ENCODE measurements at places on chromosomes 4 and X.

- DNase-seq: no peak
These were observed 22.2 kb downstream of the TRIM61 start for GRCh38 chr4:164955107-164955805.

DNA sequence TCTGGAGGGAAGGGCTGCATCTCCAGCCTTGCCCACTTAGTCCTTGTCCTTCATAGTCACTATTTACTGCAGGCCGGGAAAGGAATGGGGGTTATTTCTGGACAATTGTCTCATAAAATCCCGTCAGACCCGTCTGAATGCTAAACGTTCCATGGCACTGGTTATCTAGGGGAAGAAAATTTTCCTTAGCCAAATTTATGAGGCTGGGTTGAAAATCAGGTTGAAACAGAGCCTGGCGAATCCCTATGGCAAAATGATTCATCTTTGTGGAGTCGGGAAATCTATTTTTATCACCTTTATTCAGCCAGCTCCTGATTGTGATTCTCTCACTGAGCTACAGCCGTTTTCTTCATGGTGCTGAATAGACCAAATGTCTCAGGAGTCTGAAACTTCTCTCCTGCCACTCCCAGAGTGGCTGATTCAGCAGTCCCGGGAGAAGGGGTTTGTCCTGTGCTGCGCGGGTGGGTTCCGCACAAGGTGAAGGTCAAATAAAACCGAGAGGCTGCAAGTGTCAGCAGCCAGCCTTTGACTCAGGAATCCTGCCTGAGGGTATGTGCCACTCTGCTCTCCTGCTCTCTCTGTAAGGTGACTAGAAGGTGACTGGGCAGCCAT lies 1.0 kb downstream of the LIMCH1 start:
- DNase-seq: no peak

- DNase-seq: no peak
These were observed 15.3 kb downstream of the MRPL1 start for GRCh38 chr4:77877771-77878565.

- DNase-seq: no peak
These were observed 84.7 kb downstream of the RAP1GDS1 start for GRCh38 chr4:98345838-98346237.

- DNase-seq: no peak
These were observed 2.2 kb downstream of the GPR78 start for GRCh38 chr4:8582436-8582835.

DNA sequence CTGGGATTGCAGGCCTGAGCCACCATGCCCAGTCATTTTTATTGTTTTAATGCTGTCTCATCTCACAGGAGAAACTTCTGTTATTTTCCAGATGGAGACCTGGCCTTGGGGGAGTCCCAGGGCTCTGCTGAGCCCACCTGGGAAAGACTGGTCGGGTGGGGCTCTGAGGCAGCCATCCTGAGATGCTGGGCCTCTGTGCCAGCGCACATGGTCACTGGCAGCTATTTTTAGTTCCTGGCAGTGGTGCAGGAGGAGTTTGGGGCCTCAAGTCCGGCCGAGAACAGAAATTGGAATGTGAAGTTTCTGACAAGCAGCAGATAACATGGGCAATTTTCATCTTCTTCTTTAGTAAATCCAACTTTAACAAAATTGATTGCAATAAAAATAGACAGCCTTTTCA lies 44.5 kb downstream of the SORCS2 start:
- no peak for DNase-seq

Measured in thymus (tissue), 14 donors.